Stimulated activated CD4-positive, alpha-beta T cell treated with anti-CD3 and anti-CD28 coated beads, TNF-alpha, amount 100 ng/mL, for 4 hours (primary cell): ENCODE measurements at places on chromosomes 5 and 9.

- no peak for DNase-seq
These were observed 2.9 kb downstream of the ZFAND5 start for GRCh38 chr9:72362118-72362531.

DNA sequence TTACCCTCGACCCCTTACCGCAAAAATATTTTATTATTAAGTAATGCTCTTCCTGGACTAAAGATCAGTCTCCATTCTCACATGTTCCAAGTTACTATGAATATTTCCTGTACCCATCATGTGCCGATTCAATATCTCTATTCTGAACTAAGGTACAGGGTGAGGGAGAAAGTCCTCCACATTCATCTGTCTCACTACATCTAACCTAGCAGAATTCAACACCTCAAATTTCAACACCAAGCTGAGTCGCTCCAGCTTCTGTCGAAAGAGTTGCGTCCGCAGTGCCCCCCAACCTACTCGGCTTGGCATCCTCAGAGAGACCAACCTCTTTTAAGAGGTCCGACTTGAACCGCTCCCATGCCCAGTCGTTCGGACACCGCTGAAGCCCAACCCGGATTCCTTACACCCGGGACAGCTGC, 1.0 kb downstream of the CERT1 start:
- DNase-seq = no peak

- no peak for DNase-seq
These were observed 46.5 kb downstream of the EBF1 start for GRCh38 chr5:159053216-159053615.

GRCh38 chr9:38298503-38298902, 94.0 kb upstream of the ALDH1B1 start:
- DNase-seq = no peak

DNA sequence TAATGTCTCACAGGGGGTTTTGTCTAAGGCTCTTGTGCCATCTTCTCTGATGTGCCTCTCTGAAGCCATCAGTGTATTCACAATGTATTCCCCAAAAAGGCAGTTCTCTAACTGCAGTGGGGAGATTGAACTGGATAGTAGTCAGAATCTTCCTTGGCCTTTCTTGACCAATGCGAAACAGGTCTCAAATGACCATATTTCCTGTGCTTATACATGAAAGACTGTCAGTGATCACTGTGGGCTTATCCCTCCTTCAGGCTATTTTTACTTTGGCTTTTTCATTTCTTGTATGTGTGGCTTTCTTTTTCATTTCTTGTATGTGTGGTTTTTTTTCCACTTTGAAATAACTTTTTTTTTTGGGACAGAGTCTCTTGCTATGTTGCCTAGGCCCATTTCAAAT, 19.7 kb downstream of the HMGXB3 start:
- DNase-seq = no peak

DNA sequence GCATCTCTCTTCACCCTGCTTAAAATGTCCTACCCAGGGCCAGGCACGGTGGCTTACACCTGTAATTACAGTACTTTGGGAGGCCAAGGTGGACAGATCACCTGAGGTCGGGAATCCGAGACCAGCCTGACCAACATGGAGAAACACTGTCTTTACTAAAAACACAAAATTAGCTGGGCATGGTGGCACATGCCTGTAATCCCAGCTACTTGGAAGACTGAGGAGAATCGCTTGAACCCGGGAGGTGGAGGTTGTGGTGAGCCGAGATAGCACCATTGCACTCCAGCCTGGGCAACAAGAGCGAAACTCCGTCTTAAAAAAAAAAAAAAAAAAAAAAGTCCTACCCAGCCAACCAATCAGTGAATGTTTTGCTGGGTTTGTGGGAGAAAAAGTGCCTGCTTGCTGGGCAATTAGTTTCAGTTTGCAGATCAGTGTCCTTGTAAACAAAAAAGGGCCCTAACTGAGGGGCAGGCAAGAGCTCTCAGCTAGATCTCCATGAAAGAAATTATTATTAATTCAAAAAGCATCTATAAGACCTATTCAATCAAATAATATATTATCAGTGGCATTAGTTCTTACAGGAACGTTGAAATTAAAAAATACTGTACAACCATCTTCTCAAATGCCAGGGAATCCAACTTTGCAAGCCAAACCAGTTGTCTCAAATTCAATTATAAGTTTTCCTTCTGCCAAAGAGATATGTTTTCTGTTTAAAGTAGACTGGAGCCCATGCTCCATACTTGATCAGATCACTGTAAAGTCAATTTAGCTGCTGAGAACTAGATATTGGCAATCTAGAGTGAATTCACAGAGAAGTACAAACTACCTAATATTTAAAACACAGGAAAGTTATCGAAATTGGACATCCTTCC, 3.9 kb downstream of the MEGF9 start:
- no peak for DNase-seq

DNA sequence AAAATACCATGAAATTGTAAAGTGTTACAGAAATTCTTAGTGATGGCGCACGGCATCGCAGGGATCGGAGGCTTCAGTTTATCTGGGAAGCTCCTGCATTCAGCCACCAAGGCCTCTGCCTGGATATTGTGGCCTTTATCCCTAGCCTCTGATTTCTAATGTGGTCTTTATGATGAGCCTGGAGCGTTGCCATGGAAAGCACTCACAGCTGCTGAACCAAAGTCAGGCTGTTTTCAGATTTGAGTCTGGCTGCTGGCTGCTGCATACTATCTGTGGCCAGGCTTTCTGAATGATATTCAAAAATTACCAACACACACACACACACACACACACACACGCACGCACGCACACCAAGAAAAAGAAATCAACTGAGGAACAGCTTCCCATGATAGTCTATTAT, 101.1 kb upstream of the ZNF366 start:
- DNase-seq = no peak

DNA sequence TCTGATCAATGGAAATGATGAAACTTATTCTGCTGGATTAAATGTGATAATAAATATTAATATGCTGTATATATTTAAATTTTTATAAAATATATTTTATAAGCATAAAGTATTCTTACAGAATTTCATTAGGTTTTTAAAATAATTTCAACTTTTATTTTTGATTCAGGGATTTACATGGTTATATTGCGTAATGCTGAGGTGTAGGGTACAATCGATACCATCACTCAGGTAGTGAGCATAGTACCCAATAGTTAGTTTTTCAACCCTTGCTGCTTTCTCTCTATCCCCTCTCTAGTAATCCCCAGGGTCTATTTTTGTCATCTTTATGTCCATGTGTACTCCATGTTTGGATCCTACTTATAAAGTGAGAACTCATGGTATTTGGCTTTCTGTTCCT, 5.7 kb downstream of the TLR4 start:
- no peak for DNase-seq

DNA sequence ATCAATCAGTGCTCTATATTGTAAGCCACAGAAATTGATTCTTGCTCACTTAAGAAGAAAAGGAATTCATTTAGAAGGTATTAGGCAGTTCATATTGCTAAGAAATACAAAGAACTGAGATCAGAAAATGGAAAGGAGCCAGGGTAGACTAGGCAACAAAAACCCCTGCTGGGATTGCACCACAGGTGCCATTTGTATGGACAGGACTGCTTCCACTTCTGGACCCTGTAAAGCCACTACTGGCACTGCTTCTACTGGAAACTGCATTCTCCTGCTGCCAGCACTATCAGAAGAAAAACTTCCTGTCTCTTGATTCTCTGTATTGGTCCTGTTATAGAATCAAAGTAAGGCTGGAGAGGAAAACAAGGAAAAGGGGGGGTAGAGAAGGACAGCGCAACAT, 45.9 kb downstream of the CERT1 start:
- DNase-seq = no peak

DNA sequence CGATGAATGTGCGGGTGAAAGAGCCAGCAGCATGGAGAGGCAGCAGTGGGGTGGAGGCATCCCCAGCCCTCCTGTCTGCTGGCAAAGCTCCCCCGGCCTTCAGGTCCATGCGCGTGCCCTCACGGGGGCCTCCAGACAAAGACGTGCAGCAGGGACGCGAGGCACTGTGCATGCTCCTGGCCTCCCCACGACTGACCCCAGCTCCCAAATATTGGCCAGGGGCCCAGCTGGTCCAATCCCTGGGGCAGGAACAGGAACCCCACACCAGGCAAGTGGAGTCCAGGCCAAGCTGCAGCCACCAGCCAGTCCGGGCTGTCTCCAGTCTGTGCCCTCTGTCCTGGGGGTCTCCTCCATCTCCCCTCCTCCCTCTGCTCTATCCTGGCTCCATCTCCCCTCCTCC, 33.5 kb upstream of the LRRC14B start:
- no peak for DNase-seq

DNA sequence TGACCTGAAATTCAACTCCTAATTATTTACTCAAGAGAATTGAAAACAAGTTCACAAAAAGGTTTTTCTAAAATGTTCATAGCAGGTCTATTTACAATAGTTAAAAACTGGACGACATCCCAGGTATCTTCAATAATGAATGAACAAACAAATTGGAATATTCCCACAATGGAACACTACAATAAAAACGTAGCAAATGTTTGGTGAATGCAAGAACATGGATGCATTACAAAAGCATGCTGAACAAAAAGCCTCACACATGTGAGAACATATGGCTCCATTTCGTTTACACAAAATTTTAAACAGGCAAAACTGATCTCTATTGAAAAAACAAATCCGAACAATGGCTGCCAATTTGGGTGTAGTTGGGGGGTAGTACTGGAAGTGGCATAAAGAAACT, 669.9 kb downstream of the MTRR start:
- no peak for DNase-seq

DNA sequence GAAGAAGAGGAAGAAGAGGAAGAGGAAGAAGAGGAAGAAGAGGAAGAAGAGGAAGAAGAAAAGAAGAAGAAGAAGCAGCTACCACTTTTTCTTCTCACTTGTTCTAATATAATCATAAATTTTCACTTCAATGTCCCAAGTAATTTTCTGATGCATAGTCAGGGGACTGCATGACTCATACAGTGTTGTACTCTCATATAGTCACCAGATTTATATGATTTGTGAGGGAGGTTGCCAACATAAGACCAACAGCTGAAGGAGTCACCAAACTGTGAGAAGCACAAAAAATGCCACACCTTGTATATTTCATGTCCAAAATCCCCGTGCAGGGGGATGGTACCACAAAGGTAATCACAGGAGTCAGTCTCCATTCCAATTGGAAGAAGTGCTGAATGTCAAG, 32.7 kb upstream of the DMRTA1 start:
- DNase-seq = no peak

DNA sequence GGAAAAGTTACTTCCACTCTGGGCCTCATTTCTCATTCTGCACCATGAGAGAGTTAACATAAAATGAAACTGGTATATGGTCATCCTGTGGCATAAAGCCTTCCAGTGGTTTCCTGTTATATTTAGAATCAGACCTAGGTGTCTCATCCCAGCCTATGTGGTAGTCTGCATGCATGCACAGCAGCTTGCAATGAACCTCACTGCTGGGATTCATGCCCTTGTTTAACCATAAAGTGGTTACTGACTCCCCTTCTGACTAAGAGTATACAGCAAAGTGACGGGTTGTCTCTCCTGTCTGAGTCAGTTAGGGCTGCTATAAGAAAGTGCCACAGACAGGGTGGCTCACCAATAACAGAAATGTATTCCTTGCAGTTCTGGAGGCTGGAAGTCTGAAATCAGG, 14.7 kb upstream of the TDRD7 start:
- DNase-seq = no peak

DNA sequence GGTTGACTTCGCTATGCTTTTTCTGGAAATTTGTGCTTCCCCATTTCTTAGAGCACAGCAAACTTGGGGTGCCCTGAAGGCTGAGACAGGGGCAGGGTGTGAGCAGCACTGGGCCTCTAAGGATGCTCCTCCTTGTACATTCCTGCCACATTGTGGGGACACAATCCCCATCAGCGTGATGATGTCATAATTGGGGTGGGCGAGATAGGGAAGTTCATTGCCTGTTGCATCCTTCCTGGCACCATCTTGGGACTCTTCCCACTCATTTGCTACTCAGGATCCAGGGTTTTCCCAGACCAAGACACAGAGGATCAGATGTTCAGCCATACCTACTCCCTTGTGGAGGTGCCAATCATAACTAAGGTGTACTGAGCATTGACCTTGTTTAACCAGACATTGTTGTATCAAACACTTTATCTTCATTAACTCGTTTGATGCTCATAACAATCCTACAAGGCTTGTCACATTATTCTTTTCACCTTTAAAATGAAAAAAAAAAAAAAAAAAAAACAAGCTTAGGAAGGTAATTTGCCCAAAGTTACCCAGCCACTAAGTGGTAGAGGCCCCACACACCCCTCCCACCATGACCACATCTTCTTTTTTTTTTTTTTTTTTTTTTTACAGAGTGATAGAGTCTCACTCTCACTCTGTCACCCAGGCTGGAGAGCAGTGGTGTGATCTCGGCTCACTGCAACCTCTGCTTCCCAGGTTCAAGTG, 87.6 kb downstream of the UGCG start:
- no peak for DNase-seq

DNA sequence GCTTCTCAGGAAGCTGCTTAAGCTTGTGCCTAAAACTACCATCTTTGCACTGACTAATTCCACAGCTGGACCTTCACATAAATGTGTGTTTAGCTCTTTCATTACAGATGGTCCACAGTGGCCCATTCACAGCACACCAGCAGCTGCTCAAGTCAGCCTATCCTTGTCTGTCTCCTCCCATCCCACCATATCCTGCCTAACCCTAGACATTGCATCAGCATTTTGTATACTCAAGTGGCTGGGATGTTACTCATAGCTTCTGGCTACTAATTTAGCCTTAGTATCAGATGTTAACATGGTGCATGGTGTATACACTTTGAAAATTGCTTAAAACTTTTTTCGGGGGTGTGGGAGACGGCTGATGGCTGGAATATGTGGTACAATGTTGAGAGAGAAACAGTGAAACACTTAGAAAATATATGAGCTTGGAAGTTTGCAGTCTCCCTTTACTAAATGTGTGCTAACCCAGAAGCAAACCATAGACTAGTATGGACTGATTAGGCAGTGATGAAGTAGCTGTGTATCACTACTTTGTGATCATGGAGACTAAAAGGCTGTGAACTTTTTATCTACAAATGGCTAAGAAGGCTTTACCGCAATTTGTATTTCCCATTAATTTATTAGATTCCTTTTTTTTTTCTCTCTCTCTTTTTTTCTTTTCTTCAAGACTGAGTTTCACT, 83.1 kb downstream of the JMY start:
- DNase-seq = no peak

DNA sequence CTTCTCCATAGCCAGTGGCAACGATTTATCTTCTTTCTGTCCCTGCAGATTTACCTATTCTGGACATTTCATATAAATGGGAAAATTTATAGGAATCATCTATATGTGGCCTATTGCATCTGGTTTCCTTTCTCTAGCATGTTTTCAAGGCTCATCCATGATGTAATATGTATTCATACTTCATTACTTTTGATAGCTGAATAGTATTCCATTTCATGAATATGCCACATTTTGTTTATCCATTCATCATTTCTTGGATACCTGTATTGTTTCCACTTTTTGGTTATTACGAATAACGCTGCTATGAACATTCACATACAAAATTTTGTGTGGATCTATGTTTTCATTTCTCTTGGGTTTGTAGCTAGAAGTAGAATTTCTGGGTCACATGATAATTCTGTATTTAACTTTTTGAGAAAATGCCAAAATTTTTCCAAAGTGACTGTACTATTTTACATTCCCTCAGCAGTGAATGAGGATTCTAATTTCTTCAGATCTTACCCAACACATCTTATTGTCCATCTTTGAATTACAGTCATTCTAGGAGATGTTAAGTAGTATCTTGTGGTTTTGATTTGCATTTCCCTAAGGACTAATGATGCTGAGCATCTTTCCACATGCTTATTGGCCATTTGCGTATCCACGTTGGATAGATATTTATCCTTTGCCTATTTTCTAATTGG, 3.6 kb downstream of the IARS1 start:
- DNase-seq = no peak
